Skeletal muscle tissue (tissue), 5 donors: ENCODE measurements at places on chromosomes 7 and 10. TPM values are rescaled to one million over a fixed set of nuclear protein-coding genes. Genes with fewer than 3 reads are reported as not detected.

The ARMC10 gene
- 19.8 TPM for total RNA-seq

The PNLIPRP2 gene
- not detected for total RNA-seq

The NUTM2D gene
- 2.6 TPM for total RNA-seq

The PPP1R9A gene
- total RNA-seq = 42.3 TPM

The NCAPG2 gene
- 9.4 TPM for total RNA-seq

The PLEKHS1 gene
- 0.52 TPM for total RNA-seq

The PLXDC2 gene
- 23.0 TPM for total RNA-seq

The AKAP9 gene
- 57.9 TPM for total RNA-seq

The AFAP1L2 gene
- 24.0 TPM for total RNA-seq

The CLDN4 gene
- total RNA-seq = not detected

The STEAP4 gene
- total RNA-seq = 3.7 TPM

The CARD11 gene
- total RNA-seq = 1.0 TPM

The SPDYE9 gene
- total RNA-seq = not detected

The TAC1 gene
- 1.6 TPM for total RNA-seq

The THSD7A gene
- total RNA-seq = 4.7 TPM

The DAGLB gene
- 19.3 TPM for total RNA-seq
